Neural cell (in vitro differentiated cells): ENCODE measurements at places on chromosomes 5 and 9. TPM values are rescaled to one million over a fixed set of nuclear protein-coding genes. Genes with fewer than 3 reads are reported as not detected.

STING1 gene
- polyA plus RNA-seq = 0.12 TPM in 1 of 2 replicates, not detected in the other

SOHLH1 gene
- polyA plus RNA-seq = not detected in 2 replicates

HEMGN gene
- polyA plus RNA-seq = not detected in 2 replicates

BARHL1 gene
- polyA plus RNA-seq = not detected in 2 replicates

CTSV gene
- 0.32 and 1.8 TPM in 2 replicates for polyA plus RNA-seq
